PC-9 (cell line): ENCODE measurements at places on chromosomes 12 and 14.

- no peak for DNase-seq
Measured at GRCh38 chr12:117567644-117568216, 206.3 kb upstream of the NOS1 start.

- DNase-seq, result no peak
Measured at GRCh38 chr12:48459259-48459658, 13.1 kb upstream of the ANP32D start.

- DNase-seq, result no peak
Measured at GRCh38 chr14:99891900-99892299, 98.7 kb downstream of the EML1 start.

DNA sequence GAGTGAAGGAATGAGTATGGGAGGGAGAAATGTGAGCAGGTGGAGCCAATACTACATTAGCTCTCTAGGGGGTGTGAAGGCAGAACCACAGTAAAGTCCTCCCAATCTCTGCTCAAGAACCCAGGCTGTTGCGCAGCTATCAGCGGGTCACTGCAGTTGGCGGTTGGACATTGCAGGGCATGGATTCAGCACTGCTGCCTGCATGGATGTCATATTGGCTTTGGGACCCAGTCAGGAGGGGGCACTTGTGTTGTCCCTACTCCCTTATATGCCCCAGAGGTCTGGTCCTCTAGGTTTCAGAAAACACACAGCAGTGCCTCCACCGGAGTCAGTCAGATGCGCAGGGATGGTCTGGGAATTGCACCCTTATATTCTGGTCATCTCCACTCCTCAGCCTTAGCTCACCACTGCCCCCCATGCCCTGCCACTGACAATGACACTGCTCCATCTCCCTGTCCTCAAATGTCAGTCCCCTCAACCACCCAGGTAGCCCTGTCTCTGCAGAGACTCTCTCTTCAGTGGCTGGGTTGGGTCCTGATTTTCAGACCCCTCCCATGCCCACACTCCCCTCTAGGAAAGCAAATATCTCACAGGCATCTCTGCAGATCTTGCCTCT is 9.6 kb downstream of the ZDHHC22 start:
- no peak for DNase-seq

DNA sequence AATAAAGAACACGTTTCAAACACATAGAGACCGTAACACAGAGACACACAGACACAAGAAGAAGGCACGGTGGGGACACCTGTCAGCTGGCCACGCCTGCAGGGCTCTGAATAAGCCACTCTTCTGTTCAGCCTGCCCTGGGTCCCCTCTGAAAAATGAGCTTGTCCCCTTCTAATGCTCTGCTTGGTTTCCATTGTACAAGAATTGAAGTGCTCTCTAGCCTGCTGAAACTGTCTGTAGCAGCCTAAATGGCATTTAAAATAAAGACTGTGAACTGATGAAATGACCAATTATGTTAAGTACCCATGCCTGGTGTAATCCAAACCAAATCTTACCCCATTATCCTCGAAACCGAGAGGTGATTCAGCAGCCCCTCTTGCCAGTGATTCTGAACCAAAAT is 139.8 kb downstream of the FOXN3 start:
- DNase-seq, result no peak

DNA sequence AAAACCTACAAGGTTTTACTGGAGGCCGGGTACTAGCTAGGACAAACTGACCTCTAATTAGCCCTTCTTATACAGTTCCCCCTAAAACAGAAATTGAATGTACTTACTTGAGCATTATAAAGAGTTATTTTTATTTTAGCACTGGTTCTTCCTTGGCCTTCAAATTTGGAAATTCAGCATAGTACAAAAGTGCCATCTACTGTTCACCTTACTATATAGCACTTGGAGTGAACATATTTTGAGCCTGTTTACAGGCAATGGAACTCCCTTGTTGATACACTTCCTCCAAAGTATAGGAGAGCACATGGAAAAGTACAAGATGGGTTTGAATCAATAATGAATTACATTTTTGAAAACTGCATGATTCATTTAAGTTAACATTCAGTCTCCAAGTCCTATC is 3.9 kb upstream of the POC1B start:
- DNase-seq, result no peak

- no peak for DNase-seq
Measured at GRCh38 chr14:106201376-106201775, 675.0 kb downstream of the TMEM121 start.

DNA sequence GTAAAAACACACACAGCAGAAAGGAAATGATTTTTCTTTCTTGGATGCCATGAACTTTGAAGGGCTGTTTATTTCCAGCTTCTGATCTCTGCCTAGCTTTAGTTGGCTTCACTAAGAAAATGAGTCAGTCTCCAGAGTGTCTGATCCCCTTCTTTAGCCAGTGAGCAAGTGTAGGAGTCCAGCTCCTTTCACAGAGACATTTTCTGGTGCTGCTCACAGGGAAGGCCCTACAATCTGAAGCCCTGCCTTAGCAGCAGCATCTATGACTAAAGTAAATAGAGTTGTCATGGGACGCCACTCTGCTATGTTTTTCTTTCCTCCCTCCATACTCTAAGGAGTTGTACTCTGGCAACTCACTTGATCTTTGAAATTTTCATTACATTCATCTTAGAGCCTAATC is 103.5 kb downstream of the RPAP3 start:
- no peak for DNase-seq

DNA sequence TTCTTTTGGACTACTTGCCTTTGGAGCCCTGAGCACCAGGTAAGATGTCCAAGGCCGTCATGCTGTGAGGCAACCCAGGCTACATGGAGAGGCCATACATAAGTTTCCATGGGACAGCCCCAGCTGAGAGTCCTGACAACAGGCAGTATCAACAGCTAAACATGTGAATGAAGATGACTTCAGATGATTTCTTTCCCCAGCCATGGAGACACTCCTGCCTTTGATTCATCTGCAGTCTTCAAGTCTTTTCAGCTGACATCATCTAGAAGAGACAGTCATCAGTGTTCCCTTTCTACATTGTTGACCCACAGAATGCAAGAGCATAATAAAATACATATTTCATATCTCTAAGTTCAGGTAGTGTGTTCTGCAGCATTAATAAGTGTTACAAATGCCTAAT is 398.7 kb downstream of the BTG1 start:
- DNase-seq, result no peak

DNA sequence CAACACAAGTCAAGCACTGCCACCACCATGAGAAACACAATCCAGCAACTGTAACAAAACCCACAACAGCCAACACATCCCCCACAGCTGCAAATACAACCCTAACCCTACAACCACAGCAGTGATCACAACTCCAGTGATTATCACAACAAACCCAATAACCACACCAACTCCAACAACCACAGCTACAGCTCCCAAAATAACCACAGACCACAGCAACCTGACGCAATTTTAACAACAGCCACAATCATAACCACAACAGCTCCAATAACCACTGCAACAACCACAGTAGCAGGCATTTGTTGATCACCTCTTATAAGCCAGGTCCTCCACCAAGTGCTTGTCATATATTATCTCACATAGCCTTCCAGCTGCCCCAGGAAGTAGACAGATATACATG is 42.2 kb upstream of the FAM181A start:
- no peak for DNase-seq
